Fibroblast of villous mesenchyme (primary cell): ENCODE measurements at places on chromosomes 4 and X. TPM values are rescaled to one million over a fixed set of nuclear protein-coding genes. Genes with fewer than 3 reads are reported as not detected.

The RAB33A gene
- total RNA-seq = 1.3 and 3.5 TPM in 2 replicates

The EDNRA gene
- 0.86 and 4.2 TPM in 2 replicates for total RNA-seq

The DMRTC1 gene
- not detected in 2 replicates for total RNA-seq

The STARD8 gene
- total RNA-seq = 0.97 and 2.6 TPM in 2 replicates

The LUZP4 gene
- total RNA-seq = not detected in 2 replicates

The TMEM255A gene
- under 0.01 TPM in 1 of 2 replicates, not detected in the other for total RNA-seq

The TRIM60 gene
- under 0.01 and 0.32 TPM in 2 replicates for total RNA-seq

The CFP gene
- total RNA-seq = under 0.01 and 0.32 TPM in 2 replicates

The TAF9B gene
- 30.6 and 41.5 TPM in 2 replicates for total RNA-seq

The SUPT20HL2 gene
- under 0.01 TPM in 1 of 2 replicates, not detected in the other for total RNA-seq

The CYP2U1 gene
- total RNA-seq = 10.3 and 19.0 TPM in 2 replicates

The WWC2 gene
- total RNA-seq = 42.2 and 100 TPM in 2 replicates

The FAM114A1 gene
- total RNA-seq = 426 and 471 TPM in 2 replicates

The PAK3 gene
- 0.97 and 2.2 TPM in 2 replicates for total RNA-seq

The FAM184B gene
- total RNA-seq = under 0.01 TPM in 1 of 2 replicates, not detected in the other

The RIPPLY1 gene
- total RNA-seq = not detected in 2 replicates

The ADH7 gene
- not detected in 2 replicates for total RNA-seq
